Heart left ventricle (tissue), 16 donors: ENCODE measurements at places on chromosomes 1 and 21. TPM values are rescaled to one million over a fixed set of nuclear protein-coding genes. Genes with fewer than 3 reads are reported as not detected.

- no peak for DNase-seq
Measured at GRCh38 chr1:68320349-68320748, 88.0 kb upstream of the WLS start.

DNA sequence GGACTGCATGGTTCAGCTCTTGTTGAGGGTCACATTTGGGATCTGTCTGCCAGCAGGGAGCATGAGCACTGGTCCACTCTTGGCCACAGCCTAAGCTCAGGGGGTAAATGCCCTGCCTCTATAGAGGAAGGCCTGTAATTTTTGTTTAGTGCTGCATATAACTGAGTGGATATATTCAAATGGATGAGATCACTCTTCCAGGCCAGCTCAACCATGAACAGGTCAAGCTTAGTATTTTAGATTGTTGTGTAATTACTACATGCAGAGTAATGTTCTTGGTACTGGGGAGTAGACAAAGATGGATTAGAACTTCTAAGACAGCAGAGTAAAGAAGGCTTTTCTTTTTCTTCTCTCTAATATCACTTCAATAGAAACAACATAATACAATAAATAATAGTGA, 376.9 kb downstream of the GPATCH2 start:
- no peak for DNase-seq

GRCh38 chr1:234897754-234898454, 230.7 kb downstream of the TOMM20 start:
- no peak for DNase-seq

DNA sequence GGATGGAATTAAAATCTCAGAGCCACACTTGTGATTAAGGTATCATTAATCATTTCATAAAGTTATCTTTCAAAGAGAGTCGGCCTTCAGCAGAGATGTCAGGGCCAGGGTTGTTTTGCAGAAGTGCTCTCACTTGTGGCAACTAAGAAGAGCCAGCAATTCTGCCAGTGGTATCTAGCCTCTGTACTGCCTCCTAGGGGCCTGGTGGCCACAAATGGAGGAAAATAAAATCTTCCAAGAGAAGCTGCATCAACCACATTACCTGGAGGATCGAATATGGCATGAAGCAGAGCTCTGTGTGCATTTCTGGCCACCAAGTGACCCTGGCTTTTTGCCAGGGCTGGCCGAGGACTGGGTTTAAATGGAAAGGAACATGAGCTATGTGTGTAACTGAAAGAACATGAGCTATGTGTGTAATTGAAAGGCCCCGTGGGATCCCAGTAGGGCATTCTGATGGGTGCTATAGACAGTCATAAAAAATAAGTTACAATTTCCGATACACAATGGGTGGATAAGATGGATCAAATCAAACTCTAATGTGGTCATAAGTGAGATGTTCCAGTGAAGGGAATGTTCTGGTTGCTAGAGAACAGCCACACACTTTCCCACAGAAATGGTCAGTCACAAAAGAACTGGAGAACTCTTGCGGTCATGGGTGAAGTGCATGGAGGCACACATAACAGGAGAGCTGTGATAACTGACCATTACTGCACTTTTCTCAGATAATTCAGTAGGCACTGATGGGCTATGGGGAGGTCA, 335.8 kb downstream of the CAMTA1 start:
- no peak for DNase-seq

The OR2L8 gene
- total RNA-seq = not detected
